RPMI8226 (cell line): ENCODE measurements at places on chromosomes 5 and 9.

DNA sequence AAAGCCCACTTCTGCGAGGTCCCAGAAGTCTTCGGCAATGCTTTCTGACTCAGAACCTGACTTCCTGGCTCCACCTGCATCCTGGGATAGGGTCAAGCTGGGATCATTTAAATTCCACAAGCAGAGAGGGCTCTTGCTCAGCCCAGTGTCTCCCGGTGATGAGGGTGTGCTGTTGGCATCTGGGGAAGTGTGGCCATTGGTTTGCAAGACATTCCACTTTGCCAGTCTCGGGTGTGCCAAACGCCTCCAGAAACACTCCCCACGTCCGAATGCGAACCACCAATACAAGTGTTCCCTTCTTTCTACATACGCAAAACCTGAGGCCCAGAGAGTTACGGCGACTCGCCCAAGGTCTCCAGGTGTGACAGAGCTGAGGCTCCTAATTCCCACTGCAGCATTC is 43.1 kb upstream of the FCN2 start:
- no peak for DNase-seq

DNA sequence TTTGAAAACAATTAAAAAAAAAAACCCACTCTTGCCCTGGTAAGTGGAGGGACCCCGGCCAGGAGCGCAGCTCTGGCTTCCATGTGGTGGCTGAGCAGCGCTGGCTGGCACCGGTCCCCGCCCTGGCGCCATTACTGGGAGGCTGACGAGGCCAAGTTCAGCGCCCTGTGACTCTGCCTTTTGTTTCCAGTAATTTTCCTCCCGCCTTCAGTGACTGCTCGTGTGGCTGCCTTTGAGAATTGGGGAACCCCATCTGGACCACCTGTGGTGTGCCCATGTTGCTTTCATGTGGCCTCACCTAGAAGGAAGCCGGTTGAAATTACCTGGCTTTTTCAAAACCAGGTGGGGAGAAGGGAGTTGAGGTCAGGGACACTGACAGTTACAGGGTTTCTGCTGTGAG is 136.1 kb downstream of the GAPVD1 start:
- no peak for DNase-seq

DNA sequence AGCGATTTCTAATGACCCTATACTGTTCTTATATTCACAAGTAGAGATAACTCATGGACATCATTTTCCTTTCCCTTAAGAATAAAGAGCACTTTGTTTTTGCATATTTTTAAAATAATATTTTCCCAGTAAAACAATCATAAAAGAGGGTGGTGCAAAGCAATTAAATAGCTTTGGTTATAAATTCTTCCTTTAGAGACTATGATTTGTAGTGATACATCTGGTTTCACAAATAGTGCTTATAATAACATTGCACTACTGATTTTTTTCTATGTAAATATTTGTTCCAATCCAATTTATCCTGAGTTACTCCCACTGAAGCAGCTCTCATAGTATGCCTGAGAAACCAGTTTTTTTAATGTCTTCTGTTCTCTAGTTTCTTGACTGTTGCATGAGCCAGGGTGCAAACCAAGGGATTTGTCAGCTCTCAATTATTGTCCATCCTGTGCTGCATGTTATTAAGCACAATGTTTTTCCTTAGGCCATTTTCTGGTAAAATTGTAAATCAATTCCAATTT is 74.7 kb downstream of the LURAP1L start:
- no peak for DNase-seq

DNA sequence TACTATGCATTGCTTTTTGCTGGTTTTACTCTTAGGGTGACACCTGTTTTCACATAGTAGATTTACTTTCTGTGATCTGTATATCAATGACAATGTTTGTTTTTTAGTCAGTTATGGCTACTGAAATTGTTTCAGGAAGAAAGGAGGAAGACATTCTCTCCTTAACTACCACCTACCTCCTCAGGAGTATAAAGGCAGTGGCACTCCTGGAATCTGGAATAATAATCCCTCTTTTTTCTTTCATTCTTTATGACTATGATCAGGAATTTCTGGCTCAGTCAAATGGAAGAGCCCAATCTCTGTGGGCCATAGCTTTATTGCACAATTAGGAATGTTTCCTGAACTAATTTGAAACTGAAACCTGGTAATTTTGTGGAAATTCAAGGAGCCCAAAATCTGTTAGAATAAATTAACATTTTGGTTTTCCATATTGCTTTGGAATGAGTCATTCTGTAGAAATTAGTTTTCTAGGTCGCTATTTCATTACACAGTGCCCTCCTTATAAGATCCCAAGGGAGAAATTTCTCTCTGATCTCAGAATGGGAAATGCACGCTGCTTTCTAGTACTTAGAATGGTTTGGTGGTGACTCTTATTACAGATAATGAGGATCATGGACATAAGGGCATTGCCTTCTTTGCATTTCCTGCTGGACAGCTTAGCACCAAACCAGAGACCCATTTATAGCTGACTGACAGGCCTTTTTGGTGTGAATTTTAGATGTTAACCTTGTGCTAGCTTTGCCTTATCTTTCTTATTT is 95.3 kb upstream of the VLDLR start:
- DNase-seq = no peak

GRCh38 chr9:899440-900184 is 58.1 kb downstream of the DMRT1 start:
- peak; percentile 64 for DNase-seq

GRCh38 chr9:78725503-78725902 is 428.6 kb downstream of the PSAT1 start:
- DNase-seq = no peak

DNA sequence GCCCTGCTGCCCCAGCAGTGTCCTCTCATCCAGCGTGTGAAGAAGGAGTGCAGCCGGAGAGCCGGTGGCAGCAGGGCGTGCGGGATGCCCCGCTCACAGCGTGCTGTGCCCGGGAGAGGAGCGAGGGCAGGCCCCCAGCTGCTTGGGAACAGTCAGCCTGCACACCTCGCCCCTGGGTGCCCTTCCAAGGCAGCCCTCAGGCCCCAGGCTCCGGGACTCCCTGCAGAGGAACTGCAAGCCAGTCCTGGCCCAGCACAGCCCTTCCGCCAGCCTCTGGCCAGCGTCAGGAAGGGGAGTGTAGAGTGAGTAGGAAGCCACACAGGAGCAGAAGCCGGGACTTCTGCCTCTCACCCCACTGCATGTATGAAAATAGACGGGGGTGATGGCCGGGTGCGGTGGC is 43.5 kb downstream of the ADAMTS2 start:
- DNase-seq = no peak

GRCh38 chr5:60540856-60541805 is 158.8 kb downstream of the DEPDC1B start:
- DNase-seq = no peak

DNA sequence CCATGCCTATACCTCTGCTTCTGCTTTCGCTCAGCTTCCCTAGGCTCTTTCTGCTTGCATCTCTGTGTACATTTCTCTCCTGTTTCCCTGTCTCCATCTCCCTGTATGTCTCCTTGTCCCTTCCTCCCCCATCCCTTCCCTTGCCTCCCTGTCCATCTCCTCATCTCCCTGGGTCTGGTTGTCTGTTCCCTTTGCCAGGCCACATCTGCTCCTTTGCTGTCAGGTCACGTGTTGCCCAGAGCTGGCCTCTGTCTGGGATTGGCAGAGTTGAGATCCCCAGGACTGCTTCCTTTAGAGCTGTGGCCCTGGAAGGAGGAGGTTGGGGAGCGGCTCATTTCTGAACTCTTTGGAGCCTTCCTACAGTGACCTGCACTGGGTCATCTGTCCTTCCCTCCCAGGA is 31.8 kb upstream of the PTGS1 start:
- no peak for DNase-seq
